ENCODE measurements at places on chromosomes 1 and 21.

GRCh38 chr1:225474439-225474985, 46.7 kb upstream of the LBR start:
- no peak for DNase-seq

- no peak for DNase-seq
These were observed 28.7 kb upstream of the KCNJ15 start for GRCh38 chr21:38228115-38228514.

GRCh38 chr1:171909711-171910110, 68.4 kb downstream of the DNM3 start:
- DNase-seq: no peak

DNA sequence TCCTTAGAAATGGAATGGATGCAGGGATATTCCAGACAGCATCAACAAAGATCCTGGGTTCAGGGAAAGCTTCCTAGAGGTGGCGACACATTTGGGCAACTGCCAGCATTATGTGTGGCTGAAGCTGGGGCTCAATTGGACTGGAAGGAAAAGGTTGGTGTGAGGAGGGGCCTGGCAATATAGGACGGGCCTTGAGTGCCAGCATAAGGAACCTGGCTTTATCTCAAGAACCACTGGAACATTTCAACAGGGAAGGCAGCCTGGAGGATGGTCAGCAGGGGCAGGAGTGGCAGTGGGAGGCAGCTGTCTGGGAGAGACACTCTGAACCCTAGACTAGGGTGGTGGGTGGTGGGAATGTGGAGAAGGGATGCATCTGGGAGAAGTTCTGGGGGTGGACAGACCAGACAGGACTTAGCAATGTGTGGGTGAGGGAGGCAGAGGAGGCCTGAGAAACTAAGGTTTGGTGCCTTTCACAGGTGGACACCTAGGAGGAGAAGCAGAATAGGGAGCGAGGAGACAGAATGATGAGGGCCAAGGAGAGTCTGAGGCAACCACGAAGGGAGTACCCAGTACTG, 3.5 kb downstream of the SH3BGRL3 start:
- DNase-seq: no peak

- DNase-seq: no peak
These were observed 29.9 kb upstream of the PUM1 start for GRCh38 chr1:31095298-31095981.

DNA sequence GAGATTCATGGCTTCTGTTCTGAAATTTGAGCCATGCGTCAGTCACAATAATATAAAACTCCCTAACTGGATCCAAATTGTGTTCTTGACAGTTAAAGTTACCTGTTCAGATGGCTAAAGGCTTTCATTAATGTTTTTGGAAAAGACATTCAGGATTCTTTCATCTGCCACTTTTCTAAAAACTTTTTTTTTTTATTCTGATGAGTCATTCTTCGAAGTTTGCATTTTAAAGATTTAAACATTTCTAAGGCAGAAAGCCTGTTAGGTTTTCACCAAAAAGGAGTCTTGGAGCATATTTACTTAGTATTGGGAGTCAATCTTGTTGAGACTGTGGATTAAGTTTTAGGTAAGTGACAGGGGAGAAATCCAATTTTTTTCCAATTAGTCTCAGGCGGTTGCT, 18.9 kb upstream of the SDC3 start:
- no peak for DNase-seq

- no peak for DNase-seq
These were observed 118.3 kb downstream of the DHRS3 start for GRCh38 chr1:12499539-12500240.

DNA sequence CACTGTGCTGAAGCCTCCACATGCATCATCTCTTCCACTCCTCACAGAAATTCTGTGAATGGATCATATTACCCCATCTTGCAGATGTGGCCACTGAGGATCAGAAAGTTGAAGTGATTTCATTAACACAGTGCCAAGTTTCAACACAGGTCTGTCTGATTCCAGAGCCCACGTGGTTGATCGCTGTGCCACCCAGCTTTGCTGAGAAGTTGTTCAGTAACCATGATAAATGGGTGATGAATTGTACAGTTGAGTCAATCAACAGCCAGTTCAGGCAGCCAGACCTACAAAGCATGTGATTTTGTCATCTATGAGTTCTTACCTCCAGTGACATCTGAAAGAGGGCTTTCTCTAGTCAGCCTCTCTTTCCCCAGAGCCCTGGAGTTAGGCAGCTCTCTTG, 61.8 kb upstream of the GRHL3 start:
- DNase-seq: no peak

GRCh38 chr1:32334274-32334861, 1.7 kb downstream of the MARCKSL1 start:
- no peak for DNase-seq

- DNase-seq: no peak
These were observed 117.7 kb upstream of the IVNS1ABP start for GRCh38 chr1:185434721-185435120.

- DNase-seq: peak; percentile 26
These were observed 4.1 kb downstream of the SLX9 start for GRCh38 chr21:44943686-44944550.

DNA sequence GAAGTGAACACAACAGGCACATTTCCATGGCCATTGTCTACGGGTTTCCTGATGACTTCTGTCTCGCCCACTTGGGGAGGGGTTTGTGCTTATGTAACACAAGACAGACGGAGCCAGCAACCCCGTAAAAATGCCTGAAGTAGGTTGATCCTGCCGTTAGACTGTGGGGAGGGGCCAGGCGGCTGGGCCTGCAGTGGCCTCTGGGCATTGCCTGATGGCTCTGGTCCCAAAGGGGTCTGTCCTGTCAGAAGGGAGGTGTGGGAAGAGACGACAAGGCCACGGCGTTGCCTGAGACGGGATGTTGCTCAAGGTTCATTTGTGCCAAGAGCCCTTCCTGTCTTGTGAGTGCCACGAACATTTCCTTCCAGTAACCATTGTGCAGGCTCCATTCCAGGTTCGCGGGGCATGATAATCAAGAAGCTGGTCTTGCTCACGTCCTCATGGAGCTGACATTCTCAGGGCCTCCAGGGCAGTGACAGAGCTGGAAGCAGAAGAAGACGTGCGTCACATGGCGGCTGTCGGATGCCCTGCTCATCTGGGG, 44.7 kb downstream of the ABCG1 start:
- no peak for DNase-seq

DNA sequence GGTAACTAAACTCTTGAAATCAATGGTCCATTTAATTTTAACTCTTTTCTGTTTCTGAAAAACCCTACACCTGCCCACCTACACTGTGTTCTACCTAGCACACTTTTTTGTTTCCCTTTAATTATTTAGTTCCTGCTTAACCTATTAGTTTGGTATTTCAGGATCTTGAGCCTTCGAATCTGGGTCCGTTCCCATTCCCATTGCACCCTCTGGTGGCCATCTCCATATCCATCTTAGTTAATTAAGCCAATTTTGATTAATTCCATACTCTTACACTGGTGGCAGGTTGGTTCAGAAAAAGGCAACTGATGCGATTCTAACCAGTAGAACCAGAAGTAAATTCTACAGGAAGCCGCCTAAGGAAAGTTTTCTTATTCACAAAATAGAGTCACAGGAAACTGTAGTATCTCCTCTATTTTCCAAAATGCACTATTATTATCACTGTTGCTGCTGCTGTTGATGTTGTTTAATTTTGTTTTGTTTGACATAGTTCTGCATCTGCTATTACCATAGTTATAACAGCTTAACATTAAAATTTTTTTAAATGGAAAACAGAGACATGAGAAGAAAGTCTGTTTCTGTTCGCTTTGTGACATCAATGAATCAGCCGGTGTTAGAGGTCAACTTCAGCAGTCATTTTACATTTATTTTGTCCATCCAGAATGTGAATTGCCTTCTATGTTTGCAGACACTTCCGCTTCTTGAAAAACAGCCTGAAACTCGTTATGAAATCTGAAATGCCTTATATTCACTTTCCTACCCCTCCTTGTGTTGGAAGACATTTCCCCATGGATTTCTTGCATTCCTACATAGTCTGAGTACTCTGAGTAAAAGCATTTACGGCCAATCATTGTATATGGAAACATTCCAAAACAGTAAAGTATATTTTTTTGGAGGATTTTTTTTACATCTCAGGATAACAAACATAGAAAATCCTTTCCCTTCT, 115.5 kb upstream of the NCAM2 start:
- peak; percentile 29 for DNase-seq
